IMR-90 (cell line): ENCODE measurements at places on chromosomes 3 and 15.

GRCh38 chr3:178297740-178298139, 238.5 kb upstream of the KCNMB2 start:
- DNase-seq: no peak

DNA sequence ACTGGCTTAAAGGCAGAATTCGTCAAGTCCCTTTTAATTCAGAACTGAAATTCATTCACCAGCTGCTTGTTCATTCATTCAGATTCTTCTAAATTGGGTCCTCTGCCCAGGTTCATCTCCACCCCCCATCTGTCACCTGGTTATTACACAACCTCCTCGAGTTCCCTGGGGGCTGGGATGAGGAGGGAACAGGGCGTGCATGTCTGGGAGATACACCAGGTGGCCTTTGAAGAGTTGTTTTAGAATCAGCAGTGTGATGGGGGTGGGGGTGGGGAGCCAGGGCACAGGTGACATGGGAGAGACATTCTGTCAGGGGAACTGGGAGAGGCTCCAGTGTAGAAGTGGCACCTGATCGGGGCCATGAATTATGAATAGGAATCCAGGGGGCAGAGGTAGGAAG, 8.2 kb downstream of the SNX33 start:
- DNase-seq: no peak

DNA sequence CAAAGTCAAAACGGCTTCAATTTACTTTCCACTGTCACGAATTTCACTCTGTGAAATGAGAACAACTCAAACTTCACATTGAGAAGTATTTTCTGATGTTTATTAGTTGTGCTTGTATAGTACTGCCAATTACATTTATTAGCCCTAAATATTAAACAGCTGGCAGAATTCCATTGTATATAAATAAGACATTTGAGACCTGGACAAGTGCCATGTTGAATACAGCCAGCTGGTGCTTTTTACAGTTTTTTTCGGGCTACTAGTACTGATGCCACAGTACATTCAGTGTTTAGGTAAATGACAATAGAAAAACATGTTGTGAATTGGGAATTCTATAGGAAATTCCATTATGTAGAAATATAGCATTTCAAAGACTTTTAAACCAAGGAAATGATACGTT, 79.0 kb downstream of the EPHA3 start:
- no peak for DNase-seq

GRCh38 chr3:36918050-36918449, 26.8 kb downstream of the TRANK1 start:
- no peak for DNase-seq

GRCh38 chr15:42050484-42051255, 29.8 kb upstream of the PLA2G4E start:
- no peak for DNase-seq

GRCh38 chr3:155370198-155370597, 76.7 kb upstream of the STRIT1 start:
- no peak for DNase-seq

DNA sequence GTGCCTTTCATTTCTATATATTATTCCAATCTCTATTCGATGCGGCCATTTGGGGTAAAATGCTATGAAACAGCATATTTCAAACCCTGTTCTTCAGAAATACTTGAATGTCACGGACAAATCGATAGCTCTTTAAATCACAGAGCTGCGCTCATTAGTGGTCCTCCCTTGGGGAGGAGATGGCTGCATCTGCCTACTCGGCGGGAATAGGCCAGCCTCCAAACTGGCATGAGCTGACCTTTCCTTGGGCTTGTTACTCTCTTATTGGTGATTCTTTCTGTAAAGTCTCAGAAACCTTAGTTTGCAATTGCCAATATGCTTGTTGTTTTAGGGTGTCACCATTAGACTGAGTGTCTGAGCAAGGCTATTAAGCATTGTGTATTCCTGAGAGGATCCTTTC, 120.9 kb downstream of the BDH1 start:
- DNase-seq: no peak

DNA sequence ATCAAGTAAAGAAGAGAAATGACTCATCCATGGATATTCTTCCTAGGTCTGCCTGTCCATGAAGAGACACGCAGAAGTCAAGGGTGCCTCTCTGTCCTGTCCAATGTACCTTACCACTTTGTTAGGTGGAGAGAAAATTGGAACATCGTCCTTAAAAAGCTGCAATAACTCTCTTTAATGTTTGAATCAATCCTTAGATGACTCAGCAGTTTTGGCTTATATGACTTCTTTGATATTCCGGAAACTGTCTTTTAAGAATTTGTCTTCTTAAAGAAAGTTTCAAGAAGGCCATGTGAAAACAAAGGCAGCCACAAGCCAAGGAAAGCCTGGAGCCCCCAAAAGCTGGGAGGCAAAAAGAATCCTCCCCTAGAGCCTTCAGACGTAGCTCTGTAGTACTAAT, 49.2 kb downstream of the MRPL3 start:
- no peak for DNase-seq

DNA sequence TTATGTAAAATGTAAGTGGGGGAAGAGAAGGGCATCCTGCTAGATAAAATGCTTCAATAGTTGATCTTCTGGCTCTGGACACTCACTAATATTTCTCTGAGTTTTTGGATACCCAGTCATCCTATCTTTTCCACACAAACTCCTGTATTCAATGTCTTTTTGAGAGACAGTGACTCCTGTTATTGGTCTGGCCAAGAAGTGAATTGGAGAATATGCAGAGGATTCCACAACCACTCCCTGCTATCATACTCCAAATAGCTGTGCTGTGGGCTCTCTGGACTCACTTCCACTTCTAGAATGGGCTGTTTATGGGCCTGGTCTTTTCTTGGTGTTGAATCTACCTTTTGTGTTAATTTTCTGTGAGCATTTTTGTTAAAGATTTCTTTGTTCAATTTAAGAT, 376.8 kb downstream of the NLGN1 start:
- no peak for DNase-seq

DNA sequence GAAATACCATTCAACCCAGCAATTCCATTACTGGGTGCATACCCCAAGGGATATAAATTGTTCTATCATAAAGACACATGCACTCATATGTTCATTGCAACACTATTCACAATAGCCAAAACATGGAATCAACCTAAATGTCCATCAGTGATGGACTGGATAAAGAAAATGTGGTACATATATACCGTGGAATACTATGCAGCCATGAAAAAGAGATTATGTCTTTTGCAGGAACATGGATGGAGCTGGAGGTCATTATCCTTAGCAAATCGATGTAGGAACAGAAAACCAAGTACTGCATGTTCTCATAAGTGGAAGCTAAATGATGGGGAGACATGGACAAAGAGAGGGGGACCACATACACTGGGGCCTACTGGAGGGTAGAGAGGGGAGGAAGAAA, 5.5 kb upstream of the MYRIP start:
- no peak for DNase-seq

GRCh38 chr15:41019174-41019573, 65.9 kb downstream of the CHAC1 start:
- DNase-seq: no peak

DNA sequence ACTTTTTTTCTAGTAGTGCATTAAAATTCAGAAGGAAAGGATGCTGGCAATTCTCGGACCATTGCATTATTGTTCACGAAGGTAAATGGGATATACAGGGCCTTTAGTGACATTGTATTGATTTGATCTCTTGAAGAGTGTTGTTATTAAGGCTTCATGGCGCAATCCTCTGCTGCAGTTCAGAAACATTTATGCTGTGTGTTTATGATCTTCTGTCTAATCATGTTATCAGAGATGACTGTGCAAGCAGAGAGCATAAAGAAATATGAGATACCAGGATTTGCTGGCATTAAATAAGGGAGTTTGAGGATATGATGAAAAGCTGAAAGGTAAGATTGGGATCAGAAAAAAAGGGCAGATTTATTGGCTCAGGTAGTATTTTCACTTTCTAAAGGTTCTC, 180.6 kb downstream of the EPHA6 start:
- no peak for DNase-seq

DNA sequence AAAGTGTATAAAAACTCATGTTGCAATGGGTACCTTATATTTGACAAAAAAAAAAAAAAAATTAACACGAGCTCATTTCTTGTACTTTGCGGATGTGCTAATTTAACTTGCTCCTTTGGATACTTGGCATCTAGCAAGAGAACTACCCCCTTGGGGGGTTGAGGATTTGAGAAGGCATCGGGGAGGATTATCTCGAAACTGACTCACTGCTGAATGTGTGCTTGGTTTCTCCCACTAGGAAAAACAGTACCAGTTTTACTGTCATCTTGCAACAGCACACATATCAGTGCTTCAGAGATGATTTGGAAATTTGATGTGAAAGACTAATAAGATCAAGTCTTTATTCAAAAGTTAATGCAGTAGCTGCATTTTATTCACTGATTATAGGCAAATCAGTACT, 891 bp downstream of the EXOG start:
- peak; percentile 40 for DNase-seq

GRCh38 chr3:55655544-55655943, 168.4 kb upstream of the WNT5A start:
- DNase-seq: peak; percentile 29

- DNase-seq: peak; percentile 88
Observed at GRCh38 chr3:66472313-66473134, 28.3 kb downstream of the LRIG1 start.

GRCh38 chr3:97948351-97949109, 23.7 kb downstream of the RIOX2 start:
- no peak for DNase-seq

- no peak for DNase-seq
Observed at GRCh38 chr3:196412704-196413103, 19.5 kb downstream of the UBXN7 start.

GRCh38 chr3:150913133-150913922, 8.1 kb upstream of the MINDY4B start:
- DNase-seq: no peak

DNA sequence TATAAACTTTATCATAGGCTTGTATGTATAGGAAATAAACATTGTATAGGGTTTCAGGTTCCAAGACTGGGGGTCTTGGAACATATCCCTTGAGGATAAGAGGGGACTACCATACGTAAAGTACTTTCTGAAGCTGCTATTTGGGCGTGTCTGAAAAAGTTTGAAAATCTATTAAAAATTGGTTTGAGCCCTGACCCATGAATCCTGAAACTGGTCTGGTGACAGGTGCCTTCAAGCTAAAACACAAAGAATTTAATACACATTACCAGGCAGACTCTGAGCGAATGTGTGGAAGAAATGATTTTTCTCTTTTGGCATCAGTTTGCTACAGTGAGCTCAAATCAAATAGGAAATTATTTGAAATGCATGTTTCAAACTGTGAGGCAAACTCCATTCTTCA, 16.3 kb downstream of the TF start:
- DNase-seq: no peak

DNA sequence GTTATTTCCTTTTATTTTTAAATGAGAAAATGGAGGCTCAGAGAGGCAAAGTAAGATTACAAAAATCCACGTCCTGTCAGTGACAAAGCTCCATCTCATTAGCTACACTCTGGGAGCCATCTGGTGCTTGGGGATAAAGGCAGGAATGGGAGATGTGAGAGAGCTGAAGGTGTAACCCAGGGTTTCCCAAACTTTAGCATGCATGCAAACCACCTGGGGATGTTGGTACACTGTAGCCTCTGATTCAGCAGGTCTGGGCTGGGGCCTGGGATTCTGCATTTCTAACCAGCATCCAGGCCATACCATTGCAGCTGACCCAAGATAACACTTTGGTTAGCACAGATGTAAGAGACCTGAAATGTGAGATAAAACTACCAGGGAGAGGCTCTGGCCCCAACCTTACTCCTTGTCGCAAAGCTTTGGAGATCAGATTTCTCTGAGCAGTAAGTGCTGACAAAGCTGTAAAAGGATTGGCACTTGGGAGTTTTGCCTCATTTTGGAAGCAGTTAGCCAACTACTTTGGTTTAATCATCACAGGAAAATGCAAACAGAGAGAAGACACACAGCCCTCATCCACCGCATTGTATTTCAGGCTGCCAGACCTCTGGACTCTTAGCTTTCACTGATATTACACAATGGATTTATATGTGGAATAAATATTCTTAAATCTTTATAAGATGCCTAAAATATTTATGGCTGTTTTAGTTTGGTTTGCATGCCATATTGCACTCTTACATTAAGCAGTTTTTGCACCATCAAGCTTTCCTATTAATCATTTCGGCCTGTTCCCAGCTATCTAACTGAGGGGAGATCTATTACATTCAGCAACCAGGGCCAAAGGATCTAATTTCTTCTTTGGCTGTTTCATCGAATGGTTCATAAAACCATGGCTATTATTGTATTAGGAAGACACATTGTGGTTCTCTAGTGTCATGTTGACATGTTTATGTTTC, 263.0 kb downstream of the EBLN2 start:
- no peak for DNase-seq

DNA sequence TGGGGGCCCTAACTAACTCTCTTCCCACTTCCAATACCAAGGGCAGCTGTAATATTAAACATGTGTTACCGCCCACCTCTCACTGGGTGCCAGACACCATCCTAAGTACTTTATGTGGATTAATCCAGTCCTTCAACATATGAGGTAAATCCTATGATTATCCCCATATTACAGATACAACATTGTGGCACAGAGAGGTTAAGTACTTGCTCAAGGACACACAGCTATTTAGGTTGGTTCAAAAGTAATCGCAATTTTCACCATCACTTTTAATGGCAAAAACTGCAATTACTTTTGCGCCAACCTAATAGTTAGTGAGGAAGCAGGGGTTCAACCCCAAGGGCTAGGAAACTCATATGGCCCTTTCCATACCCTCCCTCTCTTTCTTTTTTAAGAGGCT, 100.8 kb downstream of the SEMA5B start:
- DNase-seq: no peak

GRCh38 chr3:157059661-157060060, 100.3 kb downstream of the CCNL1 start:
- DNase-seq: no peak

- no peak for DNase-seq
Observed at GRCh38 chr3:54262541-54262940, 140.2 kb downstream of the CACNA2D3 start.
